ENCODE measurements at places on chromosomes 1 and 21.
A peak's percentile ranks its signal among the peaks of the same experiment; 100 is the strongest.

GRCh38 chr1:224773646-224774045 lies 155.8 kb upstream of the DNAH14 start:
- no peak for DNase-seq

DNA sequence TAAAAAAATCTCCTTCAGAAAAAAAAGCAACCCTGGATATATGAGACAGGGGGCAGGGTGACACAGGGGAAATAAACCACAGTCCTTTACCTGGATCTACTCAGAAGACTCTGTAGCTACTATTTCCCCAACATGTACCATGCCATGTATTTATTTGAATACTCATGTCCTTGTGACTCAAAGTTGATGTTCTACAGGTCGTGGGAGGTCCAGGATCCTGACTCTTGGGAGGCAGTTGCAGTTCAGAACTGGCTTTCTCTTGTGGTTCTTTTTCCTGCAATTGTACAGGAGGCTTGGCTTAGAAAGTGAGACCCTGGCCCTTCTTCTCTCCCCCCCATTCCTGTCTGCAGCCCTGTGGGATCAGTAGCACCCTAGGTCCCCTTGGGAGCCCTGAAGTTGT lies 5.8 kb upstream of the IL24 start:
- no peak for DNase-seq

DNA sequence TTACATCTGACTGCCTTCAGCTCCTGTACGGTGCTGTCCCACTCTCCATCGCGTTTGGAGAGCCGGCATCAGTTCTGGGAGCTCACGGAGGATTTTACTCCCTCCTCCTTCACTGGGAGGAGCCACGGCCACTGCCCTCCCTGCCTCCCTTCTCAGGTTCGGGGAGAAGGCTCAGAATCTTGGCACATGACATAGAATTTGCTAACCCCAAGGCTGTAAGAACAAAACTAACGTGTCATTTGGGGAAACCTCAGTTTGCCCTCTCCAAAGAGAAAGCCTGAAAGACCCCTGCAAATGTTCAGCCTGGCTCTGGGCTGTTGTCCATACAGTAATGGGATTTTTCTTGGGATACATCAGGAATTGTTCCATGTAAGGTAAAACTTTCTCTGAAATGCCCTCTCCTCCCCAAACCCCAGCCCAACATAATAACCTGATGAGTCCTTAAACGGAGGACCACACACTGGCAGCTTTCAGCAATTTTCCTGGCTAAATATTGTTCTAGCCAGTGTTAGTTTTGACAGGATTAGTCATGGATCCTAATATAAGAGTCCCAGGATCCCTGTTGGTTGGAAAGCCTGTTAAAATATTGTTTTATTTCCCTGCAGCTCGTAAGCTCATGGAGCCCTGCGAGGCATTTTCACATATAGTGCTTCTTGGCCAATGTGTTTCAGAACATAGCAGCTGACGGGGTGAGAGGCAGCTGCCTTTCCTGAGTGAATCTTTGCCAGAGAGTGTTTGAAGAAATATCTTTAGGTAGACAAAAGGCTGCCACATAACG lies 98.8 kb downstream of the RHOU start:
- no peak for DNase-seq

- no peak for DNase-seq
Measured at GRCh38 chr1:32012709-32013385, 821 bp upstream of the KHDRBS1 start.

DNA sequence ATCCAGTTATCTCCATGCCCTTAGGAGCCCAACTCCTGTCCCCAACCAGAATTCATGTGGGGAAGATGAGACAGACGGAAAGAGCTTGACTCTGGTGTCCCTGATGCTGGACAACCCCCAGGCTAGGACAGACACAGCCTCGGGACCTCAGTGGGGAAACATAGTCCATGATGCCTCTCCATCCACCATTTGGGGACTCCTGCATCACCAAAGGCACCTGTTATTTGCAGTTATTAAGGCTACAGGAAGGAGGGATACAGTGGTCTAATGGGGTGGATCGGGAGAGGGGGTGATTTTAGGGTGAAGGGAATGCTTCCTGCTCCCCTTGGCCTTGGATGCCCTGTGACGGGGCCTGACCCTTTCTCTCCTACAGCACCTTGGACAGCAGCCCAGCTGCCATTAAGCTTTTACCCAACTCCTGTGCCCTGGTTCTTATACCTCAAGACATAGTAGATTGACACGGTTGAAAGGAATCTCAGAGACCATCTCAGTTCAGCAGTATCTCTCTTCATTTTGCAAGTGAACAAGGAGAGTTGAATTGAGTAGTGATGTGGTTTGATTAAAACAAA lies 111.6 kb downstream of the MATN1 start:
- no peak for DNase-seq

DNA sequence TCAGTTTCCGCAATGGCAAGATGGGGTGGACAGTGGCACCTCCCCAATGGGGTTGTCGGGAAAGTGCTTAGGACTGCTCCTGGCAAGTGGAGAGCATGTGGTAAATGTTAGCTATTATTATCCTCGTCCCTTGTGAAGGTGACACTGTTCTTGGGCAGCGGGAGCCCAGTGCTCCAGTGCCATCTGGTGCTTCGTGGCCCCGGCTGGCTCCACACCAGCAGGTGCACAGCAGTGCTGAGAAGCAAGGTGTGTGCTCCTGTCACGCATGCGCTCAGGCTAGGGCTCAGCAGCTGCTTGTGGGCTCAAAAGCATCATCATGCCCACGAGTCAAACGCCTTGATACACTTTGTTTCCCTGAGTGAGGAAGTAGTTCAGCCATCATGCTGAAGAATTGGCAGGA lies 24.9 kb upstream of the KCNC4 start:
- DNase-seq, result no peak

- no peak for DNase-seq
Measured at GRCh38 chr1:70334436-70334835, 20.1 kb downstream of the ANKRD13C start.

DNA sequence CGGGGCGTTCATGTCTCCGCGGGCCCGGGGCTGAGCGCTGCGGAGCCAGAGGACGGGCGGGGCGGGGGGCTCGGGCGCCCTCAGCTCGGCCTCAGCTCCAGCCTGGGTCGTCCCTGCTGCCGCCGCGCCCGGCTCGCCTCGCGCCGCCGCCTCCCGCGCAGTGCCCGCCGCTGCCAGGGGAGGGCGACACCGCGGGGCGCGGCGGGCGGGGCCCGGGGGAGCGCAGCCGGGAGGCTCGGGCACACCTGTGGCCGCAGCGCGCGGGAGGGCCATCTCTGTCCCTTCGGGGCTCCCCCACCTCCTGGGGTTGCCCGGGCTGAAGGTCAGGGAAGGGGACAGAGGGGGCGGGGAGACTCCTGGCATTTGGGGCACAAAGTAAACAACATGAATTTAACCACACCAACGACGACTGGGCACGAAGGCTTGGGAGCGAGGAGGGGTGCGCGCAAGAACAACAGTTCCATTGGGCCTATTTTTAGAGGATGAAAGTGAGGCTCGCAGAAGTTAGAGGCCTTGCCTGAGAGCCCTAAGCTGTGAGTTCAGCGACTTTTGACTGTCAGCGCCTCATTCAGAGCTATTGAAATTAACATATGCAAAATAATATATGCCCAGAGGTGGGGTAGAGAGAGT lies at the start of gene FAM131C:
Gene FAM131C, minus strand, starts transcription at position 162 of the 630 bp plus-strand sequence. CDS start 209 bp downstream, outside the sequence.
- no peak for DNase-seq

DNA sequence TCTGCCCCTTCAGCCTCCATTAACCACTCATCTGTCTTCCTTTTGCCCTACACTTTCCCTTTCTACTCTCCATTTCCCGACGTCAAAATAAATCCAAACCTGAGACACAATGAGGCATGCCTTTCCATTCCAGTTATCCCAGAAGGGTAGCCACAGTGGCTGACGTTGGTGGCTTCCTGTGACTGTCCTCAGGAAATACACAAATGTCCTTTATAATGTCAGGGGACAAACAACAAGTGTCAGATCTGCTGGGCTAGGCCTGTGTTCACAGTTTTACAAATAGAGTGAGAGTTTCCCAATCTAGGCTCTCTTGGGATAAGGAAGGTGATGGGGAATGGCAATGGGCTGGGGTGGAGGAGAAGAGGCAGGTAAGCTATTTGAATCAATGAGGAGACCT lies 135.3 kb downstream of the BRINP2 start:
- no peak for DNase-seq

GRCh38 chr1:204714861-204715511 lies 29.4 kb upstream of the LRRN2 start:
- DNase-seq, result no peak

- DNase-seq, result peak; percentile 5
Measured at GRCh38 chr1:248618878-248619277, 16.0 kb downstream of the OR2T11 start.

DNA sequence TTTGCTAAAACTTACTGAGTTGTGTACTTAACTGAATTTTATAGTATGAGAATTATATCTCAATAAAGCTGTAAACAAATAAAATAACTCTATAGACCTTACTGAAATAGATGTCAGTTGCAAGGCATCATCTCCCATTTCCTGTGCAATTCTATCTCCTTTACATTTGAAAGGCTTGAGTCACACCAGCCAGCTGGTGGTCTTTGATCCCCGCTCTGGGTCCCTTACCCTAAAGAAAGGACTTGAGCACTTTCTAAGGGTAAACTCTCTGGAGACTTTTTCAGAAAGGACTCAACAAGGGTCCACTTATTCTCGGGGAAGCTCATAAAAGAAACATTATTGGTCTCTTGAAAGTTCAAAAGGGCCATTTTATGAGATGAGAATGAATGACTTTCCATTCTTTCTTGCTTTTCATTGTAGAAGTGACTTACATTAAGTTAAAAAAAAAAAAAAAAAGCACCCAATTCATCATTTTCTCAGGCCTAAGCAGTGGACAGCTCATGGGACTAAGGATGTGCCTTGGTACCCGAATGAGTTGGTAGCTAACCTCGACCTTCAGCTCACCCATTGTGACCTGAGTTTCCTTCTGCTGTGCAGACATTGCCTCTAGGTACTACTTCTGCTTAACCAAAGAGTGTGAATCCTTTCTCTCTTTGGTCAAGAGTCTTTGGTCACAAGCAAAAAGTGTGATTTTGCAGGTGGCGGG lies 147.0 kb upstream of the COA6 start:
- no peak for DNase-seq

DNA sequence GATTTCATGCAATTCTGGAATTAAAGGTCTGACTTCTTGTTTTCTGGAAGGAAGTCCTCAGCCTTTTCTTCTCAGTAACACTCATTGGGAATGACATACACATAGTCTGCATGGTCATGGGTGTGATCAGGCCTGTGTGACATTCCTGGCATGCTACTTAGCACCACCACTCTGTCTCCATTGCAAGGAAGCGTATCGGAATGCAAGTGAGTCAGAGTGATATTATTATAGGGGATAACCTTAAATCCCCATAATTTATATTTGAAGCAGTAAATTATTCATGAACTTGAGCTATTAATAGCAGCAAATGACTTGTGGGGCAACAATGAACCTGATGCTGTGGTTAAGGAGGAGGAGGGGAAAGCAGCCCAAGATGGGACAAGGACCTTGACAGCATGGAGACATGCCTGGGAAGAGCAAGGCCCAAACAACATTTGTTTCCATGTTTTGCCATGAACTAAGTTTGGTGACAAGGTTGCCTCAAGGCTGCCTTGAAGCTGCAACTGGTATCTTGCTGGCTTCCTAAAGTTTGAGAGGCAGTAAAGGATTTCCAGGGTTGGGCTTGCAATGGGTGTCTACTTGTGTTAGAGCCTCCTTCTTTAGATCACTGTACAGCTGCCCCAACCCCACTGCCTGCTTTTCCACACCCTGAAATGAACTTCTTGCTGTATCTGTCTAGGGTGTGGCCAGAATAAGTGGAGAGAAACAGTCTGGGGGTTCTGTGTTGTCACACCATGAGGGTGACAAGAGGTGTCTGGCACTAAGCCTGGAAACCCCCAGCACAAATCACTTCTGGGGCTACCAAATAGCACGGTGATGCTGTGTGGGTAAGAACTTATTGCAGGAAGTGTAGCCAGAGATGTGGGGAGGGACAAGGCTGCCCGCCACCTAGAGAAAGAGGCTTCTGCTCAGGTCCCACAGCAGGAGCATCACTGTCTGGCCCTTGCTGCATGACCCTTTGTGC lies 4.6 kb downstream of the MAB21L3 start:
- no peak for DNase-seq

- DNase-seq, result peak; percentile 84
Measured at GRCh38 chr21:45554477-45555175, 12.4 kb upstream of the SLC19A1 start.

DNA sequence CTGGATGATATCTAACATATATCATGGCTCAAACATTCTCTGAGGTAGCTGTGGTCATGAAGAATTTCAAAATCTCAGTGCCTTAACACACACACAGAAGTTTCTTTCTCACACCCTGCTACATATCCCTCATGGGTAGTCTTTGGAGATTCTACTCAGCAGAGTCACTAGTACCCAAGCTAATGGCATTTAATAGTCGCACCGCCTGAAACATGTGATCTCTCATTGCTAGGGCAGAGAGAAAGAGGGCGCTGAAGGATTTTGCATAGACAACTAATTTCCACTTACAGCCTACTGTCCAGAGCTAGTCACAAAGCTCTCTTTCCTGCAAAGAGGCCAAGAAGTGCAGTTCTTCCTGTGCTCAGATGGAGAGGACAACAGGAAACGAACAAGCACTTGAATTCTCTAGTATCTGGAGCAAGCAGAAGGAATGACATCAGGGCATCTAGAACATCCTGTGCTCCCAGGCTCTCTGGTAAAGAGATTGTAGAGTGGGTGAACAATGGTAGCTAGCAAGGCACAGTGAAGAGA lies 183.4 kb upstream of the PTBP2 start:
- no peak for DNase-seq

- no peak for DNase-seq
Measured at GRCh38 chr1:228286505-228287417, 78.9 kb downstream of the OBSCN start.

DNA sequence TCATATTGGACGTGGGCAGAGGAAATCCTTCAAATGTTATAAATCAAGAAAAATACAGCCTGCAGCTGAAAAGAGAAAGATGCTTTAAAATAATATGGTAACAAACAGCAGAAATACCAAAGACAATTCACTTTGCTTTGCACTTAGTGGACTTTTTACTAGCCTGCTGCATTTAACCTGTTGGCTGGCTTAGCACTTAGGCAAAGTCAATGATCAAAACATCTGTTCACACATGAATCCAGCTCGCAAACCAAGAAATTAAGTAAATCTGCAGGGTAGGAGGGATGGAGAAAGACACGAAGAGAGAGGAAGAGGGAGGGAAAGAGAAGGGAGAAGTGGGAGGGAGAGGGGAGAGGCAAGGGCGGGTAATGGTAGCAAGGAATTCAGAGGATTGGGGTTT lies 103.6 kb upstream of the RAB4A start:
- no peak for DNase-seq
